ENCODE measurements at places on chromosomes 5 and 9.

DNA sequence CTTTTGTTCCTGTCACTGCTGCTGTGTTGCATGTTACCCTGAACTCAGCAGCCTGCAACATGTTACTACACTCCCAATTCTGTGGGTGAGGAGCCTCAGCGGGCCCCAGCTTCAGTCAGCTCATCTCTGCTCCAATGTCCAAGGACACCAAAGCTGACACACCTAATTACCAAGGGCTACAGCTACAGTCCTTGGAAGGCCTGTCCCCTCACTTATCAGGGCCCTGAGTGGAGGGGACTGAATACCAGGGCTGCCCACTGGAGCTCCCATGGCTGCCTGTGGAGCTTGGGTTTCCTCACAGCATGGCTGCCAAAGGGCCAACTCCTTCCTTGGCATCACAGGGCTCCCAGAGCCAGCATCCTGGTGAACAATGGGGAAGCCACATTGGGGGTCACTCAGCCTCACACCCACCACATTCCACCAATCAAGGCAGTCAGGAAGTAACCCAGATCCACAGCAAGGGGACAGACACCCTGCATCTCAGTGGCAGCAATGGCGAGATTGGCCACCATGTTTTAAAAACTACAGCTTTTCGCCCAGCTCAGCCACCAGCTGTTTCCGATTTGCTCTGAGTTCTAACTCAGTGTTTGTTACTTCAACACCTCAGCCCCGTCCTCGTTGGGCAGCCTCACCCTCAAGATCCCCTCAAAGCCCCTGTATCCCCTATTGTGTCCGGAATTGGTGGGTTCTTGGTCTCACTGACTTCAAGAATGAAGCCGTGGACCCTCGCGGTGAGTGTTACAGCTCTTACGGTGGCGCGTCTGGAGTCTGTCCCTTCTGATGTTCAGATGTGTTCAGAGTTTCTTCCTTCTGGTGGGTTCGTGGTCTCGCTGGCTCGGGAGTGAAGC, 18.9 kb downstream of the SEMA4D start:
- peak; percentile 49 for DNase-seq

GRCh38 chr9:126623667-126624478, 10.1 kb downstream of the LMX1B start:
- DNase-seq, result no peak

DNA sequence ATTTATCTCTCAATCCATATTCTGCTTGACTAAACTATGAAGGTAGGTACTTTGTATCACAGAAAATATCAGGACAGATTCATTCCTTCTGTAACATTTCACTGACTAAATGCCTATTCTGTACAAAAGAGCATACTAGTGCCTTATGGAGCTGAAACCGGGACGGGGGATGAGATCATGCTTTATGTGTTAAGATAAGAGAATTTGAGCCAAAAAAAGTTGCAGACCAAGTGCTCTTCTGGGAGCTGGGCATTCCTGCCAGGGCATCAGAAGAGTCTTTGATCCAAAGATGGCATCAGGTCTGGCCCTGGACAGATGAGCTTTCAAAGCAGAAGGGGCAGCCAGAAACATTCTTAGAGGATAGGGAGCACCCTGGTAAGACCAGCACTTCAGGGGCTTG, 27.5 kb upstream of the GLIPR2 start:
- DNase-seq, result no peak

- DNase-seq, result no peak
Observed at GRCh38 chr5:28329176-28329575, 1290.8 kb upstream of the CDH9 start.

- DNase-seq, result no peak
Observed at GRCh38 chr9:445033-445432, 230.4 kb downstream of the DOCK8 start.

DNA sequence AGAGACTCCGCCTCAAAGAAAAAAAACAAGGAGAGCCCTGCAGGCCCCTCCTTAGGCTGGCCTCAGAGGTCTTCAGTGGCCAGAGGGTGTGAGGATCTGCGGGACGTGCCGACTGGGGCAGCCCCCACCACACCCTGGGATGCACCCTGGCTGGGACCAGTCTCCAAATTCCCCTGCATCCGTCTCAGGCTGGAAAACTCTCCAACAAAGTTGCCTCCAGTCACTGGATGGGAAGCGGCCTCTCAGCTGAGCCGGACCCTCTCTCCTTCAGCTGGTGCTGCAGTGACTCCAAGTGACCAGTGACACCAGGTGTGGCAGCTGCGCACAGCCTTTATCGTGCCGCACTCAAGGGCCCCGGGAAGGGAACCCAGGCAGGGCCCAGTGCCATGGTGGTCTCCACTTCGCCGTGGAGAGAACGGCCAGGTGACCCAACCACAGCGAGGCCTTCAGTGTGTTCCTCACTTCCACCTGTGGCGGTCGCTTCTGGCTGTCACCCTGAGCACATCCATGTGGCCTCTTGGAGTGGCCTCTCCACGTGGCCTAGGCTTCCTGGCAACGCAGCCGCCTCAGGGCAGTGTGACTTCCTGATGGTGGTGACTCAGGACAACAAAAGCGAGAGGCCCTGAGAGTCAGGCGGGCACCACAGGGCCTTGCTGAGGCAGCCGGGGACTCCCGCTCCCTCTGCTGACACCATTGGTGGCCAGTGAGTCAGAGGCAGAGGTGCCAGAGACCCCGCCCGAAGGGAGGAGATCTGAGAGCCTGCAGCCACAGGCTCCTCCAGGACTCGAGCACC, 19.3 kb upstream of the CAMSAP1 start:
- peak; percentile 82 for DNase-seq

- no peak for DNase-seq
Observed at GRCh38 chr9:116928289-116928688, 241.2 kb downstream of the TRIM32 start.

GRCh38 chr5:68543212-68543611, 327.7 kb downstream of the PIK3R1 start:
- no peak for DNase-seq

GRCh38 chr5:136731241-136731900, 366.0 kb upstream of the TRPC7 start:
- DNase-seq, result no peak

DNA sequence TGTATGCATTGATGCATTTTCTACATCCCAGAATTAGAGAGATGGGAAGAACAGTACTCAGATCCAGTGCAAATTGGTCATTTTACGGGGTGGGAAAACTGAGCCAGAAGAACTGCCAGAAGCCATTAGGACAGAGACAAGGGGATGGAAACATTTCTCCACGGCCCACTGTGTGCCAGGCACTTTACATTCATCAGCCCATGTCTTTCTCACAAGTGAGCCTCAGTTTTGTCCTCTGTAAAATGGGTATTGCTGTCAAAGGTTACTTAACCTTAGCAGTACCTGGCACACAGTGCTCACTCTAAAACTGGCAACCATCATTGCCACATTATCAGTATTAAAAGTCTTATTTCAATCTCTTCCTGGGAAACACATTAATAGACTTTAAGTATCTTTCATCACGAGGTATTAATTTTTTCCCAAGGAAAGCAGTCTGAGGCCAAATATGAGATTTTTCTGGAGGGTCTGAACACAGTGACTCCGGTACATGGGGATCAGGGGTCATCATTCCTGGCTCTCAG, 5.2 kb downstream of the DUSP1 start:
- DNase-seq, result no peak

GRCh38 chr5:86824637-86825036, 206.9 kb downstream of the COX7C start:
- DNase-seq, result no peak

DNA sequence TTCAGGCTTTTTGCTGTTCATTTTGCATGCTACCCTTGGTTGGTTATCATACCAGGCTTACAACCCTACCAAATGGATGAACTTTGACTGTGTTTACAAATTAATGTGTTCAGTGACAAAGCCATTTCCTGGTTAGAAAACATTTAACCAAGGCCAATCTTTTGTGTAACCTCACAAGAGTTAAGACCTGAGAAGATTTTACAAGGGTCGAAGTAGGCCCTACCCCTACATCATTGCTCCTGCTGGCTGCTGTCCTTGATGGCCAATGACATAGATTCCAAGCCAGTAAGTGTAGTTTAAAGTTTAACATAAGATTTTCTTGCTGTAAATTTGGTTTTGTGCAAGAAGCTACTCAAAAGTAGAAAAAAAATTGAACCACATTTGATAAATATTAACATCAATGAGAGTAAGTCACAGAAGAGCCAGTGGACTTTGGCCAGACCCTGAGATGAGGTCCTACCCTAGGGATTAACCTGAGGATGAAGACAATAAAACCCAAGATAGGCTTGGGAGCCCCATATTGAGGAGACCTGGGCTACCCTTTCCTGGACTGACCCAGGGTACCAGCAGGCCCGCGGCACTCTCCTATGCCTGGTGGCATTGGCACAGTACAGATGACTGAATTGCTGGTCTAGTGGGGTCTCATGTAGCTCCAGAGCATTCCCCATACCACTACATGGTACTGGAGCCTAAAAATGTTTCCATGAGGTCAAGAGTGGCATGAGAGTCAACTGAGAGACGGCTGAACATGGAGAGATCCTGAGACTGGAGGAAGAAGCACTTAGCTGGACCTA, 8.3 kb downstream of the C1QTNF3 start:
- no peak for DNase-seq

- DNase-seq, result no peak
Observed at GRCh38 chr9:91776409-91777291, 173.4 kb downstream of the ROR2 start.

DNA sequence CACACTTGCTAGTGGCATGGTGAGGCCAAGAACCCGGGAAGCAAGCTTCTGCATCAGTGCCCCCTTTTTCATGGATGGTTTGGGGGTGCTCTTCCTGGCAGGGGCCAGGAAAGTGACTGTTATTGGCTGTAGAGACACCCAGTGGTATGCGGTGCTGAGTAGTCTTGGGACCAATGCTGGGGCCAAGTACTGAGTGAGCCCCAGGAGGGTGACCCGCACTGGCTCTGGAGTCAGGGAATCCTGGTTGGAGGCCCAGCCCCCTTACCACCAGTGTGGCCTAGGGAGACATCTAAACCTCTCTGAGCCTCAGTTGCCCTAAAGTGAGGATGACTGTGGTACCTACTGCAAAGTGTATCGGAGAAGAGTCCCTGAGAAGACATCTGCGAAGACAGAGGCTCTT, 41.2 kb upstream of the SYNPO start:
- DNase-seq, result no peak

GRCh38 chr9:99782962-99783718, 38.5 kb upstream of the NR4A3 start:
- no peak for DNase-seq

- no peak for DNase-seq
Observed at GRCh38 chr5:131230406-131230805, 33.4 kb upstream of the CDC42SE2 start.

- DNase-seq, result no peak
Observed at GRCh38 chr5:72378639-72379289, 58.6 kb downstream of the PTCD2 start.

GRCh38 chr5:107565791-107566767, 104.7 kb downstream of the EFNA5 start:
- DNase-seq, result no peak

DNA sequence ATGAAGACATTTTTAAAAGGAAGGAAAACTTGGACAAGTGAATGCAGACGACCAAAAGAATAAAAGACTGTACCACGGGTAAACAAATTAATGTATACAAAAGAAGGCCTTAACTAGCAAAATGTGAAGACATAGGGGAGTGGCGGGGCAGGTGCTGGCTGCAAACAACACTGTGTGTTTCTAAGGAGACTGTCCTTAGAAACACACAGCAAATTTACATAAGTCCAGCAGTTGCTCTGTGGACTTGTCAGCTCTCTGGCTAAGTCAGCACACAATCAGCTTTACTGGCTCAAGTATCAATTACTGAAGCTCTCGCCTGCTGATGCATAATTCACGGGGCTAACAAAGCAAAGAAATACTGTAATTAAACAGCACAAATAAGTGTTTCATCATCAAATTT, 24.8 kb downstream of the PTBP3 start:
- DNase-seq, result no peak

DNA sequence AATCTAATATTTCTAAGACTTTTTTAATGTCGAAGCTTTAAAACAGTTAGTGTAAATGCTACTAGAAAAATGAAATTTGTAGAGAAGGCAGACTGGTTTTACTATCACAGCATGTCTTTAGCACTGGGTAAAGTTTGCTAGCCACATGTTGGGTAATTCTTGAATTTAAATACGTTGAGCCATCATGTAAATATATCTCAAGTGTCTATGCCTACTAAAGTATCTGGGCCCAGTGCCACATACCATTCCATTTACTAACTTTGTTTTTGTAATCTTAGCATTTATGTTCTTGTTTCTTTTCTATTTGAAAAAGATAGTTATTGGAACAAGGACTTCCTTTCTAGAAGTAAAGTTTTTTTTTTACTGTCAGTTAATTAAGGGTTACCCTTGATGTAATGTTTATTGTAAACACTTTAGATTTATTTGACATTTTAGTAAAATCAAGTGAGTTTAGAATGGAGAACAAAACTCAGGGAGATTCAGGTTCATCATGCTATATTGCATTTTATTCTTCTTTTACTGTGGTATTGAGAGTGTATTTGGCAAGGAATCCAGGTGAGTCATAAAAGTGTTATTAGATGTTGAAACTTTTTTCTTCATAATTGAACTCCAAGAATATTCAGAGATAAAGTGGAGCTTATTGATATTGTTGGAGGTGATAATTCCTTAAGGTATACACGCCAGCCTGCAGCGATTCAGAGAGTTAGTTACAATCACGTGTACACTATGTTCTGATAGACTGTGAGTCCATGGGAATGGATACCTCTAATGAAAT, 182.4 kb downstream of the CCDC171 start:
- no peak for DNase-seq

DNA sequence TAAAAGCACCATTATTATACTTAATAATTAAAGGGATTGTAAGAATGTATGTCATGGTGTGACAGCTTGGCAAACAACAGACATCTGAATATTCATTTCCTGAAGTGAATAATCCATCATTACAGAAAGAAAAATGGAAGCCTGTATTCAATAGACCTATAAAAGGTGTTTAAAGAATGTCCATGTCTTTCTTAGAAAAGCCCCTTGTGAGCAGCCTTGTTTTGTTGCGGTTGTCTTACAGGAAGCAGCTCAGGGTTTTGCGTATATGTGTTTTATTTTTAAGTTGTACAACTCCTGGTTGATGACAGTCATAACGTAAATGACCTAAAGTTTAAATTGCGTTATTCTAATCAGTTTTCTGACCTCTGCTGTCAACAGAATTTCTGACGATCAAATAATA, 53.8 kb downstream of the CAST start:
- DNase-seq, result no peak

GRCh38 chr9:129682381-129682780, 16.9 kb downstream of the PRRX2 start:
- no peak for DNase-seq

DNA sequence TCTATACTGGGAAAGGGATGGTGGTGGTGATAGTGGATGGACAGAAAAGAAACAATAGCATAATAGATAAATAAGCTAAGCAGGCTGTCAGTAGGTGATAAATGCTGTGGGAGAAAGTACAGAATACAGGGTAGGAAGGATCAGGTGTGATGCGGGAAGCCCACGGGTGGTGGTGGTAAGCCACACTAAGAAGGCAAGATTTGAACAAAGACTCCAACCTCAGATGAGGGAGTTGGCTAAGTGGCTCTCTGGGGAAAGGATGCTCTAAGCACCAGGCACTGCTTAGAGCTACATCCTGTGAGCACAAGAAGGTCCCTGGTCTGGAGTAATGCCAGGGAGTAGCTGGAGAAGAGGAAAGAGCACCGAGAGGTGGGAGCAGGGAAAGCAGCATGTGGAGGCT, 151.6 kb upstream of the KLF9 start:
- DNase-seq, result no peak

Data from stimulated activated CD4-positive, alpha-beta T cell treated with anti-CD3 and anti-CD28 coated beads, Interleukin-4, amount 100 ng/mL, for 48 hours (primary cell).